Activated CD4-positive, alpha-beta T cell treated with anti-CD3 and anti-CD28 coated beads for 24 hours (primary cell): ENCODE measurements at places on chromosomes 12 and 14.

GRCh38 chr12:53533471-53533870 is 26.2 kb upstream of the NPFF start:
- no peak for DNase-seq

- no peak for DNase-seq
These were observed 64.7 kb downstream of the VEZT start for GRCh38 chr12:95282266-95282665.

- peak; percentile 29 for DNase-seq
These were observed 101.1 kb upstream of the DCD start for GRCh38 chr12:54749191-54749818.

DNA sequence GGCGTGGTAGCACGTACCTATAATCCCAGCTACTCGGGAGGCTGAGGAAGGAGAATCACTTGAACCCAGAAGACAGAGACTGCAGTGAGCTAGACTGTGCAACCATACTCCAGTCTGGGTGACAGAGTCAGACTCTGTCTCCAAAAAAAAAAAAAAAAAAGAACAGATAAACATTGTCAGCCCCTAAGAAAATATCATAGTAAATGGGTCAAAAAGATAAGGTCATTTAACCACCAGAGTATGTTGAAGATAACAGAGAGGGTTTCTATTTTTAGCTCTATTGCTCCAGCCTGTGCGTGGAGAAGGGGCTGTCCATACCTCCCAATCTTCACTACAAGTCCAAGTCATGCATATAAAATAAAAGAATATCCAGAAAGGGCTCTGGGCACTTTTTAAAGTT is 15.4 kb downstream of the LGMN start:
- DNase-seq: no peak

DNA sequence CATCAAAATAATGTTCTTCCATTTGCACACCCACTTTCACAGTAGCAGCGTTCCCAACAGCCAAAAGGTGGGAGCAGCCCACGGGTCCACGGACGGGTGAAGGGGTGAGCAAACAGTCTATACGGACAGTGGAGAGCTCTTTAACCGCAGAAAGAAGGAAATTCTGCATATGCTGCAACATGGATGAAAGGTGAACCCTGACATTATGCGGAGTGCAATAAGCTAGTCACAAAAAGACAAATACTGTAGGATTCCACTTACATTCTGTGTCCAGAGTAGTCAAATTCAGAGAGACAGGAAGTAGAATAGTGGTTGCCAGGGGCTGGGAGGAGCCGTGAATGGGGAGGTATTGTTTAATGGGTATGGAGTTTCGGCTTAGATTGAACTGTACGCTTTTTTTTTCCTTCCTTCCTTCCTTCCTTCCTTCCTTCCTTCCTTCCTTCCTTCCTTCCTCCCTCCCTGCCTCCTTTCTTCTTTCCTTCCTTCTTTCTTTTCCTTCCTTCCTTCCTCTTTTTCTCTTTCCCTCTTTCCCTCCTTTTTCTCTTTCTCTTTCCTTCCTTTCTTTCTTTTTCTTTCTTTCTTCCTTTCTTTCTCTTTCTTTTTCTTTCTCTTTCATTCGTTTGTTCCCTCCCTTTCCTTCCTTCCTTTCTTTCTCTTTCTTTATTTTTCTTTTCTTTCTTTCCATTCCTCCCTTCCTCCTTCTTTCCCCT is 15.8 kb upstream of the ANKRD9 start:
- DNase-seq: no peak

DNA sequence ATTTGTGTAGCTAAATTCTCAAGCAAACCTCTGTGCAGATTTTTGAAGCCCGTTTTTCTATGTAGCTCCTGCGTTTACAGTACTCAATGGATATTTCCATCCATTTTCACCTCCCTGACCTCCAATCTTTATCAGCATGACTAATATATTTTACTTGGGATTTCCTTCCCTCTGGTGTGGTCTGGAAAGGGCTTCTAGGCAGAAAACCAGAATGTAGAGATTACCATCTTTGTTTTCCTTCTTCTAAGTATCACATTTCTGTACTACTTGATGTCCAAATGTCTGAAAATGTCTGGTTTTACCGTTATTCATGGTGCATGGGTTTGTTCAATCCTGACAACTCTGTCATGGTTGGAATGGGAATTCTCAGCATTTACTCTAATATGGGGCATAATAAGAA is 907.6 kb upstream of the FLRT2 start:
- no peak for DNase-seq

DNA sequence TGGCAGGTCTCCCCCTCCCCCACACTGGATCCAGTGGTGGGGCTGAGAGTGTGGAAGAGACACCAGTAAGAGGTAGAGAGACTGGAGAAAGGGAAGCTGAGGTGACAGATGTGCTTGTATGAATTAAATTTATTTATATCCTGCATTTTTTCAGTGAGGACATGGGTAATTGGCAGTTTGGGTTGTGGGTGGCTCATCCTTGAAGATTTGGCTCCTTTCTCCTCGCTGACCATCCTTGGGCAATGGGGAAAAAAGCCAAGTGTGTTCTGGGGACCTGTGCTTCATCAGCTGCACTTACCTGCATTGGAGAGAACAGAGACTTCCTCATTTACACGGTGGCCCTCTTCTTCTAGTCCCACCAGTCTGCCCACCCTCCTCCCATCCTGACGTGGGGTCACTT is 86.4 kb downstream of the RFX4 start:
- DNase-seq: no peak

GRCh38 chr14:58607952-58608317 is 29.8 kb upstream of the DACT1 start:
- DNase-seq: no peak

DNA sequence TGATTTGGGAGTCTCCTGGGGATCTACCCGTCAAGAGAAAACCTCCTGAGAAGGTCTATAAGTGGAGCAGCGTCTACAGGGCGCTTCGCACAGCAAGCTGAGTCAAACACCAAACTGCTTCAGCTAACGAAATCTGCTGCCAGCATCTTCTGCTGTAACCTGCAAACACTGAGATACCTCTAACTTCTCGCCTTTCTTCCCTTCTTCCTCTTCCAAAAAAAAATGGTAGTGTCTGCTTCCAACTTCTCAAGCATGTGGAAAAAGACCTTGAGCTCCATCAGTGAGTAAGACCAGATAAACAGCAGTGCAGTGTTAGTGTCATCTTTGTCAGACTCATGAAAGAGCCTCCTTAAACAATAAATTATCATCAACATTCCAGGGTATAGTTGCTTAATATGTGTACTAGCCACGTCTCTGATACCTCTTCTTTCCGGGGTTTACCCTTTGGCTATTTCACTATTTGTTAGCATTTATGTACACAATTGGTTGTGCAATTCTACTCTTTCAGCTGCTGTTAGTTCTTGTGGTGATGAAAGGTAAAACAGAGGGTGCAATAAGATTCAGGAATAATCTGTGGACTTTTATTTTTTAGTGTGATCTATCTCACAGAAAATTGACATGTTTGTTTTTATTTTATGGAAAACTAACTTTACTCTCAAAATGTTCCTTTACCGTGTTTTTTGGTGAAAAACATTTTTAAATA is 81.6 kb downstream of the LLPH start:
- DNase-seq: no peak

GRCh38 chr12:32824596-32824995 is 68.9 kb upstream of the YARS2 start:
- no peak for DNase-seq
